GM13976 (cell line): ENCODE measurements at places on chromosomes 5 and 9.

GRCh38 chr5:95620870-95621838 lies 1.3 kb downstream of the GPR150 start:
- DNase-seq = peak; percentile 76

GRCh38 chr9:127175764-127176163 lies 53.3 kb upstream of the ANGPTL2 start:
- no peak for DNase-seq

GRCh38 chr9:80204054-80204453 lies 632.3 kb downstream of the TLE4 start:
- DNase-seq = no peak

DNA sequence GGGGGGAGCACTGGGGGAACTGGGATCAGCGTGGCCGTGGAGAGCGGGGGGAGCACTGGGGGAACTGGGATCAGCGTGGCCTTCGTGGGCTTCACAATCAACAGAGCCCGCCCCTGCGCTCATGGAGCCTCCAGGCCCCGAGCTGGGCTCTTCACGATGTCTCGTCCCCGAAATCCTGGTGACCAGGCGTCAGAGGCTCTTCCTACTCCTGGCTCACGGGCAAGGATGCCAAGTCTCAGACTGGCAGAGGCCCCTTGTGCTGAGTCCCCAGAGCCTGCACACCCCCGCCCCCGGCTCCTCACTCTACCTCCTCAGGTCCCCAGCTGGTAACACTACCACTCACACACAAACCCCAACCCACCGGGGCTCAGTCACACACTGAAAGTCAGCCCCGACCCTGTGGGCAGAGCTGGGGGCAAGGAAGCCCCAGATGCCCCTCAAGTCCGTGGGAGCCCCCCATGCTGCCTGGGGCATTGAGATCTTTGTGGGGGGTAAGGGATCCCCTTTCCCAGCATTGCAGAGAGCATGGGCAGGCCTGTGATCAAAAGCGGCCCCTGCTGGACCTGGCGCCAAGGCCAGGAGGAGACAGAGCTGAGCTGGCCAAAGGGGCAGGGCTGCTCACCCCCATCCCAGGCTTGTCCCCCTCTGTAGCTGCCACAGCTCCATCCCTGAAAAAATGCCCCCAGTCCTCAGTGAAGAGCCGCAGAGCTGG lies 26.7 kb downstream of the LHX3 start:
- DNase-seq = no peak

DNA sequence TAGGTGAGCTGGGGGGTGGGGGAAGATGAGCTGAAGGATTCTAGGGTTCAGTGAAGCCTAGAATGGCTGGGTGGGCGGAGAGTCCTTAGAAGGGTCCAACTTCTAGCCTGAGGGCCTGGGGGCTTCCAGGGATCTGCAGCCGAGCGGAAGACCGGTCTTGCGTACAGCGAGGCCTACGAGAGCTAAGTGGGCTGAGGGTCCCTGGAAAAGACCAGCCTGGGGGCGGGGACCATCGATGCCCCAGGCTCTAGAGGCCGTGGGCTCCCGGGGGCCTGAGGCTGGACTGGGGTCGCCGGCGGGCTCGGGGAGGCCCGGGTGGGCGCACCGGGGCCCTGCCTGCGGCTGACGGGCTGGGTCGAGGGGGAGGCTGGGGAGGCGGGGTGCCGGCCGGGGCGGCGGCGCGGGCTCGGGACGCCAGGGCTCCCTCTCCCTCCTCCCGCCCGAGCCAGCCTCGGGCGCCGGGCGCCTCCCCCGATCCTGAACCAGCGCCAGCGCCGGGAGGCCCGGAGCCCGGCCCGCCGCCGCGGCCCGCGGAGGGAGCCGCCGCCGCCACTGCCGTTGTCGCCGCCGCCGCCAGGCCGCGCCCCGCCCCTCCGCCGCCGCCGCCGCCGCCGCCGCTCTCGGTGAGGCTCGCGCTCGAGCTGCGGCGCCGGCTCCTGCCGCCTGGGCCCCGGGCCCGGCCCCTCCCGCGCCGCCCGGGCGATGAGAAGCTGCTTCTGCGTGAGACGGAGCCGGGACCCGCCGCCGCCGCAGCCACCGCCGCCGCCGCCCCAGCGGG lies at the start of gene MVB12B:
Gene MVB12B, plus strand, starts transcription at position 602 of the 778 bp plus-strand sequence. Its CDS starts 101 bp downstream, at position 703.
- DNase-seq = peak; percentile 82

- no peak for DNase-seq
These were observed 32.5 kb upstream of the PPP1R26 start for GRCh38 chr9:135447126-135447525.

- peak; percentile 48 for DNase-seq
These were observed 1.0 kb downstream of the ADAMTS19 start for GRCh38 chr5:129460936-129461710.

GRCh38 chr5:167587772-167588437 lies 703.5 kb upstream of the WWC1 start:
- DNase-seq = no peak

DNA sequence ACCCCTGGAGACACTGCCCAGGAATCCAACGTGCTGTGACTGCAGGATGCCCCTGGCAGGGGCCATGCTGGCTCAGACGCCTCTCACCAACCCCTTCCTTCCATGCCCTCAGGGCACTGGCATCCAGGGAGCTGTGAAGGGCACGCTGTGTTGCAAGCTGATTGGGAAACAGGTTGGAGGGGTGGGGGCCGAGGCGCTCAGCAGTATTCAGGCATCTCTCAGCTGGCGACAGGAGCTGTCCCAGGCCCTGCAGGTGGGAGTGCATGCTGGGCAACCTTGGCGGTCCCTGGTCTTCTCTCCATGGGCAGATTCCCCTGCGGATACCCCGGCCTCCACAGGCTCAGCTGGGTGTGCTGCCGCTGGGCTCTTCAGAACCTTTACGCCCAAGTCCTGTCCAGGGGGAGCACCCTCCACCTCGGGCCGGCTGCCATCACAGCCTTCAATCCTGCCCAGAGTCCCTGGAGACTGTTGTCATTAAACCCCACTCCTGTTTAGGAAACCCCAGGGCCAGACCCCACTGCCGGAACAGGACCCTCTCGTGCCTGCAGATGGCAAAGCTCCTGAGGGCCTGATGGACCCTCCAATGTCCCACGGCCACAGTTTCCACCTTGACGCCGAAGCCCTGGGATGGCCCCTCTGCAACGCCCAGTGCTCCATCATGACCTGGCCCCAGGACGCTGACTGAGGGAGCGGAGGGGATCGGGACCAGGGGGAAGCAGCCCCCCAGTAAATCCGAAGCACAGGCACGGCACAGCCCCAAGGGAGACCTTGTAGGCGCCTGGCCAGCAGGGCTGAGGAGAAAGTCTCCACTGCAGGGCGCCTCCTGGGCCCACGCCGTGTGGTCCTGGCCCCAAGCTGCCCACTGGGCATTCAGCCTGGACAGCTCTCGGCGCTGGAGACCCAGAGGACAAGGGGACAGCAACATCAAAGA lies 9.3 kb downstream of the TPPP start:
- DNase-seq = no peak

DNA sequence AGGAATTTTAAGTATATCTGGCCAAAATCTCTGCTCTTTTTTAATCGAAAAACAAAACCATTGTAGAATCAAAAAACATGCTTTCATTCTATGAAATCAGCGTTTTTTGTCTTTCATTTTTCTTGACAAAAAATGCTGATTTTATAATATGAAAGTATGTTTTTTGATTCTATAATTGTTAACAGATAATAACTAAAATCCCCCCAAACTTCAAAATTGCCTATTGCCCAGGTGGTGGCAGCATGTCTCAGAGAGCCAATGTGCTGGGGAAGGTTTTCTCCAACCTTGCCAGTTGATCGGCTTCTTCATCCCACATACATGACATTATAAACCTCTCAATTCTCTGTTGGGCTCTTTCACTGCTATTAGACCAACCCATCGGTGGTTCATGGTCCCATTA lies 5.1 kb upstream of the SMIM15 start:
- DNase-seq = peak; percentile 53

- DNase-seq = no peak
These were observed 254.8 kb upstream of the PPP1R2B start for GRCh38 chr5:156595132-156595787.

DNA sequence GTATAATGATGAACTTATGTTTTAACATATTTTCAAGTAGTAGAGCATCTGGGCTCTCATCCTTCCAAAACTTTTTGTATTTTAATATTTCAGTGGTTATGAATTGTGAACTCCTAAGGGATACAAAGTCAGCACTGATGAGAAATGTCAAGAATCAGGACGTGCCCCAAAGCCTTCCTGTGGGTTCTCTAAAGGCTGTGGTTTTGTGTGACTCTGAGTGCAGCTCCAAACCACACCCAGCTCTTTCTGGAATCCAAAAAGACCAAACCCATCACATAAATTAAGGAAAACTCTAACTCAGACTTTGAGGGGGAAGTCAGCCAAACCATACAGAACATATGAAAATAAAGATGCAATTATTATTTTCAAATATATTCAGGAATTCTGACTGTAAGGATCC lies 40.8 kb upstream of the SMU1 start:
- no peak for DNase-seq

GRCh38 chr5:164175083-164175482 lies 669.7 kb downstream of the MAT2B start:
- DNase-seq = no peak

DNA sequence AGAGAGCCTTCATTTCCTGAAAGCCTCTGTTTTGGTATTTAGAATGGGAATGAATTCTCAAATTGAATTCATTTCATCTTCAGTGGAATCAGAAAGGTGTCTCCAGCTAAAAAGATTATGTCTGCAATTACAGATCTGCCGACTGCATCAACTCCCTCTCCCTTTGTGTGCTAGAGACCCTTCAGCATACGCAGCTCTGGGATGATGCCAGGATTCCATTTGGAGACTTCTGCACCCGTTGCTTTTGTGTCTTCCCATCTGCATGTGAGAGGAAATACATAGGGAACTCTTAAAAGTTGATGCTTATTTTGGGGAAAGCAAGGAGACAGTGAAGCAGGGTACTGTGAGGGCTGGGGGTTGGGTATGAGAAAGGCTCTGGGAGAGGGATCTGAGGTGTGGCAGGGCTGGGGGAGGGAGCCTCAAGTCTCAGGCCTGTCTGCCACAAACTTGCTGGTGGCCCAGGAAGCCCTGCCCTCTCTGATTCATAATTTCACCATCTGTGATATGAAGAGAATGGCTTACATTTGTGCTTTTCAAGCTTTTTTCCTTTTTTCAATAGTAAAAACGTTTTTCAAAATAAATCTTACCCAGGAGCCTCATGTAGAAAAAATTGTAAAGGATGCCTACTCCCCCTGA lies 89.7 kb upstream of the SAP30L start:
- no peak for DNase-seq

DNA sequence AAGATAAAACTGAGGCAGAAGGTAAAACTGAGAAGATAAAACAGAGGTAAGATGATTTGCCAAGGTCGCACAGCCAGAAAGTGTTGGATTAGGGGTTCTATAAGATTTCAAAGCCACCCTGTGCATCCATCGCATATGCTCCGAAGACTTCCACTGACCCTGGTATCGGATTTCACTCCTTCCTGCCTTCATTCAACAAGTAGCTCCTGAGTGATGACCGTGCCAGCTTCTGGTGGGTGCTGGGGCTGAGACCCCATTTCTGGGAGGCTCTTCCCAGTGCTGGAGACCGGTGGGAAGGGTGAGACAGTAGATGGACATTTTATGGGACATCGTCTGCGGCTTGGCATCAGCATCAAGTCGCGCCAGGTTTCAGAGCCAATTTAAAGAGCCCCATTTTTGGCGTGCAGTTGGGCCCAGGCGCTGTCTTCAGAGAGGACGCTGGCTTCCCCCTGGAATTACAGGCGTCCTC lies 53.7 kb upstream of the DAB2IP start:
- DNase-seq = no peak

DNA sequence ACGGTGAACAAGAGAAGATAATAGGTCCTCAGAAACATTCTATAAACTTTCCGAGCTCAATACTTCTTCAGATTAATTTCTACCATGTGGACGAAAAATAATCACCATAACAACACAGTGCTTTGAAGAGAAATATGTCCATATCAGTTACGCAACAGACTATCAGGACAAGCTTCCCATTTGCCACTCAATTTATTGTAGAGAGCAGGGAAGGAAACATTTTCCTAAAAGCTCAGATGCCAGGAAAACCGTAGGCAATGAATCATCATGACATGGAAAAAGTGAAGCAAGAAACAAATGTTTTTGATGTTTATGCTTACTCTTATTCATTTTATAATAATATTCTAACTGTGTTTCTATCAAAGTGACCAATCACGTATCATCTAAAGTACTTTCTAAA lies 87.6 kb downstream of the S1PR3 start:
- no peak for DNase-seq

DNA sequence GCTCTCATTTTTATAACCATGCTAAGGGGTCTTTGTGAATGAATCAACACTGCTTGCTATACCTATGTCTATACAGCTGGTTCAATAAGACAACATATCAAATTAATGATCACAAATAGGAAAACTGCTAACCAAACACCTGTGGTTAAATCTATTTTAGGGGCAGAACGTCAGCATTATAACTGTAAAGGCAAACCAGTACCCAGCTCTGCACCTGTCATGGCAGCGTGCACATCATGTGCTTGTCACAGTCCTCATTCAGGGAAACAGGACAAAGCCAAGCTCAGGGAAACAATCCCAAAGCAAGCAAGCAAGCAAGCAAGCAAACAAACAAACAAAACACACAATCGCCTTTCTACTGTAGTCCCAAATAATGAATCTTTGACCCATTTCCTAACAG lies 277.7 kb upstream of the DAP start:
- no peak for DNase-seq
